ENCODE measurements at places on chromosomes 16 and 17.

- no peak for DNase-seq
Measured at GRCh38 chr17:52837492-52837891, 679.0 kb upstream of the CA10 start.

GRCh38 chr17:63032142-63032541, 66.1 kb downstream of the TANC2 start:
- no peak for DNase-seq

DNA sequence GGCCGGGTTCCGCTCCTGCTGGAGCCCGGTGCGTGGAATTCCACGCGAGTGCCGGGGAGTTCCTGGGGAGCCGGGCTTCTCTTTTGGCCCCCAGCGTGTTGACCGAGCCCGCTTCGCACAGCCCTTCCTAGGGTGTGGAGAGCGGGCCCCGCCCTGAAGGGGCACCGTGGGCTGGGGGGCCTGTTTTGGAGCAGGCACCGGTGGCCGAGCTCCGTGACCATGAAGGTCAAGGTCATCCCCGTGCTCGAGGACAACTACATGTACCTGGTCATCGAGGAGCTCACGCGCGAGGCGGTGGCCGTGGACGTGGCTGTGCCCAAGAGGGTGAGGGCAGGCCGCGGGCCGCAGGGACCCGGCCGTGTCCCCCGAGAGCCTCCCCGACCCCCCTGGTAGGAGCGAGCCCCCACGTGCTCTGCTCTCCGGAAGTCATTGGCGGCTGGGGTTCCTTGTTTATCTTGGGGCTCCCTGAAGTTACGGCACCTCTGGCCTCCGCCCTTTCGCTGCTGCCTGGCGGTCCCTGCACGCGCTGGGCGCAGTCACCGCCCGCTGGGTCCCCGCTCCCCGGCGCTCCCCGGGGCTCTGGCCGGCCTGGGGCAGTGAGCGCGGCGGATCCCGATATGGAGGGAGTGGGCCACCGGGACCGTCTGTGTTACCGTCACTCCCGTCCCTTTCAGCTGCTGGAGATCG, 528 bp downstream of the HAGHL start:
- DNase-seq: no peak

DNA sequence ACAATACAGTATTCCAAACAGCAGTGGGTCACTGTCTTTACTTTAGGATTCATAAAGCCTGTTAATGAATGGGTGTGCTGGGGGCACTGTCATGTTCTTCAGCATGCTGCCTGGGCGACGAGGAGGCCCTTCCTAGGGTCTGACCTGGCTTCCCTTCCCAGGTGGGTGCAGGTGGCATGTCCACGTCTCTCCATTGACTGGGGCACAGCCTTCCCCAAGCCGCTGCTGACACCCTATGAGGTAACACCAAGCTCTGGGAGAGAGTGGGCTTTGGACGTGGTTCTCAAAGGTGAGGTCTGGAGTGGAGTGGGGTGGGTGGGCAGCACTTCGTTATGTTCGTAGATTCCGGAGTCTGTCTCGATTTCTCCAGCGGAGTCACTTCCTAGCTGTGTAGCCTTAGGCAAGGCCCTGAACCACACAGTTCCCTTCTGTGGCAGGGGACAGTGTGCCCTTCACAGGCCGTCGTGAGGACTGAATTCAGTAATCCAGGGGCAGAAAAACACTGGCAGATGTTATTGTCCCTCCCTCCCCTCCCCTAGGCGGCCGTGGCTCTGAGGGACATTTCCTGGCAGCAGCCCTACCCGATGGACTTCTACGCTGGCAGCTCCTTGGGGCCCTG, 771 bp upstream of the OVCA2 start:
- no peak for DNase-seq

GRCh38 chr17:42127414-42127813, 4.8 kb downstream of the HSPB9 start:
- DNase-seq: no peak

GRCh38 chr17:77266213-77266612, 125.4 kb downstream of the SEC14L1 start:
- no peak for DNase-seq

Measured in stimulated activated CD4-positive, alpha-beta T cell treated with anti-CD3 and anti-CD28 coated beads, Interleukin-12 subunit alpha, Interleukin-12 subunit beta, amount 100 ng/mL, for 24 hours (primary cell).